ENCODE measurements at places on chromosomes 2 and 18.

DNA sequence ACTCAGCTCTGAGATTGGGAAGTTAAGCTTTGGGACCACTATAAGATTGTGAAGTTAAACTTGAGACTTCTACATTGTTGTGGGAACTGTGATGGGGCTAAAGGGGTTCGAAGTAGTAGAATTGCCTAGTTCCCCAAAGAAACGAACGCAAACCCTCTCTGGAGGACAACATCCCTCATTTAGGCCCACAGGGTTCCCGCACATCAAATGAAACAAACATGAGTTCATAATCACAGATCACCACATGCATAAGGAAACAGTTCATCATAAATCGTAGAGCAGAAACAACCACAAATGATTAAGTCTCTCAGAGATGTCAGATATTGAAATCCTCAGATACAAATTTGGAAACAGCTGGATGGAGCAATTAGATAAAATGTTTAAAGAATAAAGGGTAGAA, 55.9 kb upstream of the HPCAL1 start:
- no peak for DNase-seq

- no peak for DNase-seq
Measured at GRCh38 chr2:45826884-45827635, 175.6 kb downstream of the PRKCE start.

DNA sequence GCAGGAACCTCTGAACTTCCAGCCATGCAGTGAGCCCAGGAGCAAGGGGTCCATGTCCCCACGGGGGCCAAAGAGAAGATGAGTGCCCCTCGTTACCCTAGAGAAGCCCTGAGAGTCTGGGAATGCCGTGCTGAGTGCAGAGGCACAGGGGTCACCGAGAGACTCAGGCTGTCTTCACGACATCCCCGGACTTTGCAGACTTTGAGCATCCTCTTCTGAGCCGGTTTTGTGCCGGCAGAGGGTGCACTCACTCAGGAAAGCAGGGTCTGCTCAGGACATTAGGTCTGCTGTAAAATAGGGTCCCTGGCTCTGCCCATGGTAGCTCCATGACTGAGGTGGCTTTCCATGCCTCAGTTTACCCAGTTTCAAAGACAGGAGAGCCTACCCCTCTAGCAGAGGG, 71.0 kb downstream of the GALNT14 start:
- no peak for DNase-seq

GRCh38 chr2:161088658-161089350, 71.4 kb upstream of the TANK start:
- no peak for DNase-seq

DNA sequence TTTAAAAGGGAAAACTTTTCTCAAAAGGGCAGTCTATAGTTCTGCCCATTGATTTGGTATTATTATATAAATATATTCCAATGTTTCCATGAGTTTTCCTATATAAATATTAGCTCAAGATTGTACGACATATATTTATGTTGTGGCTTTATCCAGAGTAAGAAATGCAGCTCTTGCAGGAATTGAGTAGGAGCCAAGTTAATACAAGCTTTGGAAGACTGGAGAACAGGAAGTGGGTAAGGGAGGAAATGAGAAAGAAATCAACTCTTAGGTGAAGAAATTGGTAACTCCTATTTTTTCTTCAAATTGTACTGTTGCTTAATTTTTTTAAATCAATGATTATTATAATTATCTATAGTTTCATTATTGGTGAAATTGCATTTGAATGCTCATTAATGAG, 105.4 kb upstream of the FAM117B start:
- DNase-seq = no peak

- no peak for DNase-seq
Measured at GRCh38 chr2:58899692-58900091, 658.6 kb upstream of the FANCL start.

- no peak for DNase-seq
Measured at GRCh38 chr2:112010751-112011150, 44.3 kb upstream of the TMEM87B start.

GRCh38 chr2:152587187-152587947, 129.9 kb downstream of the PRPF40A start:
- no peak for DNase-seq

DNA sequence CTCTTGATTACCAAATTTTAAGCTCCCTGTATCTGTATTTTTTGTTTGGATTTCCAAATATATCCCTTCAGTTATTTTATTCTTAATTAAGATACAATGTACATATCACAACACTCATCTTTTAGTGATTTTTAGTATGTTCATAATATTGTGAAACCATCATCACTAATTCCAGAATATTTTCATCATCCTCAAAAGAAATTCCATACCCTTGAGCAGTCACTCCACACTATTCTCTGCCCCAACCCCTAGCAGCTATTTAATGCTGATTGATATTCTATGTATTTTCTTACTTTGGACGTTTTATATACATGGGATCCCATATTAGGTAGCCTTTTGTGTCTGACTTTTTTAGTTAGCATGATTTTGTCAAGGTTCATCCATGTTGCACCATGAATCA, 127.4 kb upstream of the SLC8A1 start:
- DNase-seq = no peak
